ENCODE measurements at places on chromosomes 7 and 10.

GRCh38 chr7:48962821-48963505, 38.6 kb downstream of the CDC14C start:
- no peak for DNase-seq

DNA sequence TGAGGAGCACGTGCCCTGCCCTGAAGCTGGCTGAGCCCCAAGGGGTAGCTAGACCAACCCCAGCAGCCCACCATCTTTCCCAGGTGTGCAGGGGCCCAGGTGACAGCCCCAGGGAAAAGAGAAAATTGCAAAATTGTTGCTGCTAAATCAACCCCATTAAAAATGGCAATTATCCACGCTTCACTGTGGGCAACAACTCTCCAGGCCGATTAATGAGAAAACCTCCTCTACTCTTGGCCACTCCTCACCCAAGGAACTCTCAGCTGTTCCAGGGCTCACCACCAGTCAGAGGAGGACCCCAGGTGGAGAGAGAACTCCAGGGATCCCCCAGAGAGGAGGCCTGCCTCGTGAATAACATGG, 516.1 kb upstream of the MGMT start:
- DNase-seq, result no peak

- no peak for DNase-seq
These were observed 265.1 kb downstream of the ETV1 start for GRCh38 chr7:13724191-13724976.

DNA sequence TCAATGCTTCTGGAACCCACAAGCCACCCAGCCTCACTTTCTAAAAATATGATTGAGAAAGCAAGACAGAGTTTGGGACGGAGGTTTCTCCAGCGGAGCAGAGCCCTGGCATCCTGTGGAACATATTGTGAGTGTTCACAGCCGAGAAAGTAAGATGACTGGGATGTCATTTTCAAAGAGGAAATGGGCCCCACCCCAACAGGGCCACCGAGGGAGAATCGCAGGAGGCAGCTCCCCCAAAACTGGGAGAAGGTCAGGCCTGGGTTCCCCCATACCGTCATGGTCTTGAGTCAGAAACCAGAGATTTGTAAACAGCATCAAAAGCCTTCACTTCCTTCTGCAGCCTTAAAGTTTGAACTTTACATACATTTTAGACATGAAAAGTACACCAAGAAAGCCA, 560.0 kb downstream of the PTPRN2 start:
- no peak for DNase-seq

GRCh38 chr7:108311446-108312168, 144.6 kb downstream of the NRCAM start:
- no peak for DNase-seq

DNA sequence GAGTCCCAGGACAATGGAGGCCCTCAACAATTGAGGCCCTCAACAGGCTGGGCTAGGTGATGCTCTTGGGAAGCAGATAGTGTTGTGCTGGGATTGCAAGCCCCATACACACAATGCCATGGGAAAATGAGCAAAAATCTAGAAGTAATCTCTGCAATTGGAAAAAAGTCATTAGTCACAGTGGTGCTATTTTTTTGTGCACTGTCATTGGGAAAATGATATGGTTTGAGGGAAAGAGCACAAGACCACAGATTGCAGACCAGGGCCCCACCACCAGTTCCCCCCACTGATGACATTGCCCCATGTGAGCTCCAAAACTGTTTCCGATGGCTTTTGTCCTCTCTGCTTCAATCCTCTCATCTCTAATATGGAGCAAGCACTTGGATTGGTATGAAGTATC, 1.9 kb downstream of the KCTD7 start:
- no peak for DNase-seq

GRCh38 chr7:142094861-142095260, 16.7 kb upstream of the MGAM2 start:
- DNase-seq, result no peak

DNA sequence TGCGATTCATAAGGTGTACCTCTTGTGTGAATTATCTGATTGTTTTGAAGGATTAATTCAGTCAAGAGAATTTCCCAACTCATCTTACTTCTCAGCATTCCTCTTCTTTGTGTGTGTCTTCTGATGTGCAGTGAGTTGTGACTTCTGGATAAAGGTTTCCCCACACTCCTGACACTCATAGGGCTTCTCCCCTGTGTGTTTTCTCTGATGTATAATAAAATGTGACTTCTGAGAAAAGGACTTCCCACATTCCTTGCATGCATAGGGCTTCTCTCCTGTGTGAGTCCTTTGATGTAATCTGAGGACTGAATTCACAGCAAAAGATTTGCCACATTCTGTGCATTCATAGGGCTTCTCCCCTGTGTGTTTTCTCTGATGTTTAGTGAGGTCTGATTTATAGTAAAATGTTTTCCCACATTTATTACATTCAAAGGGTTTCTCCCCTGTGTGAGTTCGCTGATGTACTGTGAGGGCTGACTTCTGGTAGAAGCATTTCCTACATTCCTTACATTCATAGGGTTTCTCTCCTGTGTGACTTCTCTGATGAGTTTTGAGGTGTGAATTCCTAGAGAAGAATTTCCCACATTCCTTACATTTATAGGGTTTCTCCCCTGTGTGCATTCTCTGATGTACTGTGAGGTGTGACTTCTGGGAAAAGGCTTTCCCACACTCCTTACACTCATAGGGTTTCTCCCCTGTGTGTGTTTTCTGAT, 24.2 kb downstream of the ZNF25 start:
- DNase-seq, result no peak

- DNase-seq, result no peak
These were observed 294.2 kb downstream of the PLXDC2 start for GRCh38 chr10:20110125-20111100.

DNA sequence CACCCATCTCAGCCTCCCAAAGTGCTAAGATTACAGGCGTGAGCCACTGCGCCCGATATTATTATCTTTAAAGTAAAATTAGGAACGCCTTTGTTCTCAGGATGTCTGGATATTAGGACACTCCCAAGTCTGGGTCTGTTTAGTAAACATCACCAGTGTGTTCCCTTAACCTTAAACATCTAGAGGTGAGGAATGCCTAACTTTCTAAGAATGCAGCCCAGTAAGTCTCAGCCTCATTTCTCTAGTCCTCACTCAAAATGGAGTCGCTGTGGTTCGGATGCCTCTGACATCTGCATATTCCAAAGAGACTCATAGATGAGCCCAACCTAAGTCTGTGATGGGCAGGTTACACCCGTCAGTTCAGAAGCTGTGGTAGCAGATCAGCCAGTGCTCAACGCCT, 4.3 kb upstream of the INSYN2A start:
- DNase-seq, result no peak
